ENCODE measurements at places on chromosomes 7 and 10.

GRCh38 chr7:101553018-101553770, 75.9 kb downstream of the MYL10 start:
- DNase-seq = no peak

GRCh38 chr10:104351061-104351702, 2.5 kb upstream of the CFAP58 start:
- peak; percentile 55 for DNase-seq

GRCh38 chr7:51213618-51214017, 103.0 kb downstream of the COBL start:
- no peak for DNase-seq

DNA sequence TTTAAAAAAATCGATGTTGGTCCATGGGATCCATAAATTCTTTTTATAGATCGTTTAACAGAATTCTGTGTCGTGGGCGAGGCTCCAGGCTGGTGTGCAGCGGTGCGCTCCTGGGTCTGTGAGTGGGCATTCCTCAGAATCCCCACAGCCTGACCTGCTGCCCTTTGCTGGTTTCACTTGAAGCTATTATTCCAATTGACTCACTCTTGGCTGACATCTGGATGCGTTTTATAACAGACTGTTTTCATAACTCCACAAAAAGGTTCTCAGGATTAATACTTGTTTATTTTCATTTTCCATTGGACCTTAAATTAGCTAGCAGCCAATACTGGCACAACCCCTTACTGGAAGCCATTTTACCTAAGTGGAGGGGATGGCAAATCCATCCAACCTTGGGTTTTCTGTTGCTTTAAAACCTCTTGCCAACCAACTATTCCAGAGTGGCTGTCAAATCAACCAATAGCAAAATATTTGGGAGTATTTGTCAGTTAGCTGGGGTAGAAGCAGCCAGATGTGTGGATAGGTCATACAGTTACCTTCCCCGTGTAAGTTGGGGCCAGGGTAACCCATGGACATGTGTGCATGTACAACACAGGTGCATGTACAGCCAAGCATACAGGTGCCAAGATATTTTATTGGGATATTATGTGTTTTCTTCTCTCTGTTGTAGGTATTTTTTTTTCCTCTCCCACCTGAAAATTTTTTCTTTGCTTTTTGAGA, 160.7 kb upstream of the ZNF32 start:
- no peak for DNase-seq

- no peak for DNase-seq
Observed at GRCh38 chr7:37032258-37032601, 307.9 kb upstream of the AOAH start.

GRCh38 chr7:41847151-41847550, 144.3 kb upstream of the INHBA start:
- no peak for DNase-seq

- peak; percentile 89 for DNase-seq
Observed at GRCh38 chr7:104983578-104984539, 30.1 kb upstream of the KMT2E start.

GRCh38 chr10:88065383-88066049, 202.1 kb downstream of the PTEN start:
- no peak for DNase-seq

DNA sequence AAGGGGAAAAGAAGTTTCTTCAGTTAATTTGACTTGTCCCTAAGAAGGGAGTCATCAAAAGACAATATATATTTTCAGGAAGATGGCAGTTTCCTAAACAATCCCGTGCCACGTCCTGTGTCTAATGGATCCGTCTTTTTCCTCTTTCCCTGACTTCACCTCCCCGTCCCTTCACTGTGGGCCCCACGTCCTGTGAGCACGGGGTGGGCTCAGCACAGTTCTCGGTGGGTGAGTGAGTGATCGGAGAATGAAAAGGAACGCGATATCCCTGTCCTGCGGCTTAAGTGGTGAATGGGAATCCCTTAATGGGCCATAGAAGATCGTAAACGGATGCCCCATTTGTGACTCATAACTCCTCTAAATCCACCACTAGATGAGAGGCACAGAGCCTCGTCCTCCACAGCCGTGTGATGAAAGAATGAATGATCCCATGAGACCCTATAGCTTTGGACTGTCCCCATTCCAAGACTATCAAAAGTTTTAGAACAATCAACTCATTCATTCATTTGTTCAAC, 63.5 kb upstream of the PITRM1 start:
- no peak for DNase-seq

- peak; percentile 61 for DNase-seq
Observed at GRCh38 chr10:35127289-35127891, 744 bp downstream of the CREM start.

GRCh38 chr7:63925626-63926460, 72.8 kb upstream of the ZNF722 start:
- DNase-seq = peak; percentile 97
